ENCODE measurements at places on chromosomes 2 and 18.

DNA sequence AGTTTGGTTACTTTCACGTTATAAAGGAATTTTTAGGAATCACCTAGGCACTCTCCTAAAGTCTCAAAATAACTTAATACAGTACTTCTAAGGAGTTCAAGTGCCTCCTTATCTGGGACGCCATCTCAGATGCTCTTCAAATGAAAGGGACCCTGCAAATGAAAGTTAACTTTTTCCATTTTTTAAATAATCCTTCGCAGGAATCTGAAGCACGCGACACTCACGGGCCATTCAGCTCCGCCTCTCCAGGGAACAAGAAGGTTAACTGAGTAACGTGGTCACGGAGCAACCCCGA, 537 bp upstream of the ZC3H15 start:
- no peak for DNase-seq

- DNase-seq = peak; percentile 14
These were observed 54.7 kb downstream of the FARP2 start for GRCh38 chr2:241410739-241411176.

DNA sequence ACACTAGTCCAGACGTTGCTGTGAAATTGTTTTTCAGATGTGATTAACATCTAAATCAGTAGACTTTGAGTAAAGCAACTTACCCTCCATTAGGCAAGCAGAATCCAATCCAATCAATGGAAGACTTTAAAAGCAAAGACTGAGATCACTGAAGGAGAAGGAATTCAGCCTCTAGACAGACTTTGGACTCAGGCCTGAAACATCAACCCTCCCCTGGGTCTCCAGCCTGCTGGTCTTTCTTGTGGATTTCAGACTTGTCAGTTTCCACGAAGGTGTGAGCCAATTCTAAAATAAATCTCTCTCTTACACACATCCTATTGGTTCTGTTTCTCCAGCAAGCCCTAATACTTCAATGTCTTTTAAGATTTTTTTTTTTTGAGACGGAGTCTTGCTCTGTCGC, 50.0 kb upstream of the EDAR start:
- DNase-seq = no peak

- no peak for DNase-seq
These were observed 3.8 kb upstream of the EPC2 start for GRCh38 chr2:148640767-148641166.

GRCh38 chr18:34002130-34002529, 222.6 kb downstream of the NOL4 start:
- no peak for DNase-seq

GRCh38 chr2:229501051-229501794, 213.1 kb downstream of the DNER start:
- no peak for DNase-seq

DNA sequence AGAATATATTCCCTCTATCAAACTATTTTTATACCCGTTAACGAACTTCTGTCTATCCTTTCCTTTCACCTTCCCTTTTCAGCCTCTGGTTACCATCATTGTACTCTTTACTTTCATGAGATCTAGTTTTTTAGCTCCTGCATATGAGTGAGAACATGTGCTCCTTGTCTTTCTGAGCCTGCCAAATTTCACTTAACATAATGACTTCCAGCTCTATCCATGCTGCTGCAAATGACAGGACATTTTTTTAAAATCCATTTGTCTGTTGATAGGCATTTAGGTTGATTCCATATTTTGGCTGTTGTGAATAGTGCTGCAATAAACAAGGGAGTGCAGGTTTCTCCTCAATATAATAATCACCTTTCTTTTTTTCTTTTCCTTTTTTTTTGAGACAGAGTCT, 8.2 kb upstream of the CCDC195 start:
- DNase-seq = no peak

DNA sequence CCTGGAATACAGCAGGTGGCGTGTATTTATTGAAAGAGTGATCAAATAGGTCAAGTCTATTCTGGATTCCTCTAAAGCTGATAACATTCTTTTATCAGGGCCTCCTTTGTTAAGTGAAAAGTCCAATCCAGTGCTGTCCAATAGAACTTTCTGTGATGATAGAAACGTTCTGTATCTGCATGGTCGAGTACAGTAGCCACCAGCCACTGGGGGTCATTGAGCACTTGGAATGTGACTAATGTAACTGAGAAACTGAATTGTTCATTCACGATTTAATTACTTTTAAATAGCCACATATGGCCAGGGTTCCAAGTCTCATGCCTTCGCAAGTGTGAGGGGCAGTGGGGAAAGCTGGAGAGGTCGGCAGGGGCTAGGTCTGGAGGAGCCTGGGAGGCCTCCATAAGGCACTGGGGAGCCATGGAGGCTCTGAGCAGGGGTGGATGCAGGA, 20.5 kb downstream of the SH2D6 start:
- DNase-seq = no peak

DNA sequence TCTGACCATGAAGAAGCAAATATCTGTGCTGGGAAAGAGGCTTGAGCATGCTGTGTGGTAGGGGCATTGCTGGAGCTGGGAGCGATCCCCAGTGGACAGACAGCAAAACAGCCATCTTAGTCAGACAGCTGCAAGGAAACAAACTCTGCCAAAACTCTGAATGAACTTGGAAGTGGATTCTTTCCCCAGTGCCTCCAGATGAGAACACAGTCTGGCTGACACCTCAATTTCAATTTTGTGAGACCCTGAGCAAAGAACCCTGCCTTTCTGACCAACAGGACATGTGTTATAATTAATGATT, 23.2 kb upstream of the FAP start:
- peak; percentile 45 for DNase-seq

DNA sequence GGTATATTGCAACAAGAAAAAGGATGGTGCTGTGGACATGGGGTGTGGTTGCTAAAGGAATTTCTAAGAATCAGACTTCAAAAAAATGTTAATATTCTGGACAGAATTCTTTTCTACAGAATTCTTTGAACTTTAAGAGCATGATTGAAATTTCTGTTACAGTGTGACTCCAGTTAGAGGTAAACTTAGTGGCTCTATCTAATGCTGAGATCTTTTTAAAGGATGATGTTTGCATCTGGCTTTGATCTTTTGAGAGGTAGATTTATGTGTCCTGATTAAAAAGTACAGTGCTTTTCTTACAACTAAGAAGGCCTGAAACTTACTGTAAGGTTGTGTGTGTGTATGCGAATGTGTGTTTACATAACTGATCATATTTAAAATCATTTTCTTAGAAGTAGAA, 25.4 kb downstream of the NCK2 start:
- DNase-seq = no peak
